ENCODE measurements at places on chromosomes 1 and 21.

DNA sequence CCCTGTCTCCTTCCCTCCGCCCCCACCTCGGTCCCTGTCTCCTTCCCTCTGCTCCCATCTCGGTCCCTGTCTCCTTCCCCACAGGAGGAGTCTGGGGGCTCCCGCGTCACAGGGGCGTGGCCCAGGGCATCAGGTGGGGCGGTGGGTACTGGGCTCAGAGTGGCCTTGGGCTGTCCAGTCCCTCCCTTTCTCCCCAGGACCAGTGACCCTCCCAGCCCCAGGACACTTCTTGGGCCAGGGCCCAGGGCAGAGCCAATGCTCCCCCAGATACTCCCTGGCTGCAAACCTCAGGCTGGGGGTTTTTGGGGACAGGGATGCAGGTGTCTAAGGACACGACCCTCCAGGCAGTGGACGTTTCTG, 6.8 kb upstream of the RNF223 start:
- no peak for DNase-seq

GRCh38 chr1:200147742-200148141, 120.2 kb downstream of the NR5A2 start:
- no peak for DNase-seq

DNA sequence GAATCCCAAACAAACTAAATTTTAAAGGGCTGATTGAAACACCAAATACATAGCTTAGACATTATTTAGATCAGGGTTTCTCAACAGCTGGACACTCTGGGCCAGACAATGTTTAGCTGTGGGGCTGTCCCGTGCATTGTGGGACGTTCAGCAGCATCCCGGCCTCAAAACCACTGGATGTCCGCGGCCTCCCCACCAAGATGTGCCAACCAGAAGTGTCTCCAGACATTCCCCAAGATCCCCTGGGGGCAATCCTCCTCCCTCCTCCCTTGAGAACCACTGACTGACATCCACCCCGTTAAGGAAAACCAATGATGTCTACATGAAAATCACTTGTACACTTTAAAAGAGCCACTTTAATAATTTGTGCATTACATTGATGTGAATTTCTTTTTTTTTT, 38.4 kb downstream of the CLSTN1 start:
- no peak for DNase-seq

DNA sequence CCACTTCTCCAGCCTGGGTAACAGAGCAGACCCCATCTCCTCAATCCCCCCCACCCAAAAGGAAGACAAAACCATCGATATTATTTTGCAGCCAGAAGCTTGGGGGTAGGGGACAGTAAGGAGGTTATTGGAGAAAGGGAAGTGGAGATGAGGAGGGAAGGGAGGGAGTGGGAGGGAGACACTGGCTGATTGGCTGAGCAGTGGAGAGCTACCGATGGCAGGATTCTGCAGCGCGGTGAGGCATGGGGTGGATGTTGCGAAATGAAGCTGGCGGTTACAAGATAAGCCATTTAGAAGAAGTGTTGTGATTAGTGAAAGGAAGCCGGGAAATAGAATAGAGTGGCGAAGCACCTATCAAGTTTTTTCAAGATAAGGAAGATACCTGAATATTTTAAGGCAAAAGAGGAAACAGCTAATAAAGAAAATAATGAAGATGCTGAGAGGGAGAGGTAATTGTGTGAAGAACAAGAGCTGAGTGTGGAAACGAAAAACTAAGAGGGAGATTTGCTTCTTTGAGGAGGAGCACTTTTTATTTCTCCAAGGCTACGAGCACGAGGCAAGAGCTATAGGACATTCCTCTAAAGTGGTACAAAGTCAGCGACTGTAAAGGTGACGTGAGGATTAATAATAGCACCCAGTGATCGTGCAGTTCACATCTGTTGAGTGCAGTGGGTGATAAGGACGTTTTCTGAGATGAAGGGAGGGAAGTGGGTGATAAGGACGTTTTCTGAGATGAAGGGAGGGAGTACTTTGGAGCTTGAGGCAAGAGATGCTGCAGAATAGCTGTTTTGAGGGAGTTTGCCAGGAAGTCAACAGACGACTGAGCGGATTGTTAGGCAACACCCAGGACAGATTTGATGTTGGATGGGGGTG, 103.2 kb upstream of the KIF26B start:
- DNase-seq = peak; percentile 15

DNA sequence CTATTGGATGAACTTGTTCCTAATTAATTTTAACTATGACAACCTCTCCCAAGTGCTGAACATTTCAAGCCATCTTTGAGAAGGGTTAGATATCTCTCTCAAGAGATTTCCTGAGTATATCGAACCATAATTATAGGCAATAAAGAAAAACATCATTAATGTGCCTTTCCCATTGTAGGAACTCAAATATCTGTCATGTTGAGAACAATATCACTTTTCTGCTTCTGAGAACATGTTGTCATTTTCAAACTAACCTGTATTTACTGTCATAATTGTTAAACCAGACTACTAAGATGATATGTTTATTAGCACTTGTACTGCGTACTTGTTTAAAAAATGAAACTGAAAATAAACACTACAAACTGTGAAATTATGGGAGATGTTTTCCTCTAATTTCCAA, 4.3 kb downstream of the EPS15 start:
- no peak for DNase-seq

DNA sequence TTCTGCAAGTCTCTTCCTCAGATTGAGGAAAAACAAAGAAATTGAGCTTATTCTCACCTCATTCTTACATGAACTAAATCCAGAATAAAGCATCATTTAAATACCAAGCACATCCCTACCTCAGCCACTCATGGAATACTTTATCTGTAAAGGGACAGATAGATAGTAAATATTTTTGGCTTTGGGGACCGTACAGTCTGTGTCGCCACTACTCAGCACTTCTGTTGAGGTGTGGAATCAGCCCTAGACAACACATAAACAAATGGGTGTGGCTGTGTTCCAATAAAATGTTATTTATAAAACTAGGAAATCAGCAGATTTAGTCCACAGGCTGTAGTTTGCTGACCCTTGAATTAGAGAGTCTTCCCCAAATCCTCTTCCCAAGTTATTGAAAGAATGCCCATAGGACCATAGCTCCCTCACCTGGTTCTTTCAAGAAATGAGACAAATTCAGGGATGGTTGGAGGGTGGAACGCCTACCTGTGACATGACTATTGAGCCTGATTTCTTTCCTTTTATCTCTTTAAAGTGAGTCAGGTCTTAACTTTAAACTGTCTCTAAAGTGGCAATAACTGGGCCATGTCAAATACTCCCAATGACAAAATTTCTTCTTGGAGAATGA, 878.5 kb downstream of the USP25 start:
- DNase-seq = no peak

DNA sequence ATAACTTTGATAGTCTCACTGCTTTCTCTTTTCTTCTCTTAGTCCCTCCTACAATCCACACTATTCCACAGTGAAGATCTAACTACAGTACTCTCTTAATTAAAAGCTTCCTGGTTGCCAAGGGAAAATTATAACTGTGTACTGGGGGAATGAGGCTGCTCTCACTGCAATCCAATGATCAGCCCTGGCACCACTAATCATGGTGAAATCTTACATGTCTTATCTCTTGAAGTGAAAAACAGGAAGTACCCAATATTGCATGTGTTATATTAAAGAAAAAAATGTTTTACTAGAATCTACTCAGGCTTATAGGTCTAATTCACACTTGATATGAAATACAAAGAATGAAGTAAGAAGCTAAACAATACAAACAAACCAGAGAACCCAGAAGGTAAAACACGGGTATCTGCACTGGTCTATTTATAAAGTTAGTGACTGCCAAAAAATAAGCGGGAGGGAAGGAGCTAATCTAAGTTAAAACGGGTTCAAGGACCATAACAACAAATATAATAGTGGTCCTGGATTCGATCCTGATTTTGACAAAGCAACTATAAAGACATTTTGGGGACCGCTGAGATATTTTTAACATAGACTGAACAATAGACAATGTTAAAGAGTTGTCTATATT, 57.5 kb downstream of the RGS2 start:
- DNase-seq = no peak

DNA sequence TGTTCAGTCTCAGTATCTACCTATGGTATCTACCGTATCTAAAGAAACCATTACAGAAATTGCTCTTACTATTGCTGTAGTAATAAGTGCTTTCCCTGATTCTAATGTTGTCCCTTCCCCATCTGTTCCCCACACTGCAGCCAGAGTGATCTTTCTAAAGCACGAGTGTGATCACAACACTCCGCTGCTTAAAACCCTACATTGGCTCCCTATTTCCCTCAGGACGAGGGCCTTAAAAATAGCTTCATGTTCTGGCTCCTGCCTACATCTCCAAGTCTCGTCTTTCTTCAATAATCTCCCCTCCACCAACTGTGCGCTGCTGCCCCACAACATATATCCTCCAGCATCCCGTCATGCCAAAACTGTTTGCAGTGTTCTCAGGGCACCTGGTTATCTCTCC, 150.6 kb downstream of the SDCCAG8 start:
- DNase-seq = no peak

DNA sequence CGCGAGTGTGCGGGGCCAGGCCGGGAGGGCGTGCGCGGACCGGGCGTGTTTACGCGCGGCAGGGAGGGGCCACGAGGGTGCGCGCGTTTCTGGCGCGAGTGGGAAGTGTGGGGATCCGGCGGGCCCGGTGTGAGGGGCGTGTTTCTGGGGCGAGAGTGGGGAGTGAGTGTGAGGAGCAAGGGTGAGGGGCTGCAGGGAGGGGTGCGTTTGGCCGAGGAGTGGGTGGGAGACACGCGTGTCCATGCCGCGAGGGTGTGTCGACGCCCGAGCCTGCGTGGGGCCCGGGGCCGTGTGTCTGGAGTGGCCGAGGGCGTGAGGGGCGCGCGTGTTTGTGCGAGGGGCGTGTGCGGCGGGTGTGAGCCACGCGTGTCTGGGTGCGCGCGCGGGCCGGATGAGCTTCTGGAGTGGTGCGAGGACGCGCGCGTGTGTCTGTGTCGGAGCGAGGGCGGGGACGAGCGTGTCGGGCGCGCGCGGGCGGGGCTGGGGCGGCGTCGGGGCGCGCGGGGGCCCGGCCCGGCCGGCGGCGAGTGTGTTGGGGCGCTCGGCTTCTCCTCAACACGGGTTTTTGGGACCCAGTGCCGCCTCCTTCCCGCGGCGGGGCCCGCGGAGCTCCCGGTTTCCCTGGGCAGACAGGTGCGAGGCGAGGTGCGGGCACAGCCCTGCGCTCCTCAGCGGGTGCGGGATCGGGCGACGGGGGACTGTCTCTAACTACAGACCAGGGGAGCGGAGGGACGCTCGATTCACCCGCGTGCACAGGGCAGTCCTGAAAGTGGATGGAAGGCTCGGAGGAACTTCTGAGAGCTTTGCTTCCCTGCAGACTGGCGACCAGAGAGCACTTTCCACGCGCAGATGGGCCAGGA, 65.8 kb upstream of the VAMP3 start:
- DNase-seq = no peak

DNA sequence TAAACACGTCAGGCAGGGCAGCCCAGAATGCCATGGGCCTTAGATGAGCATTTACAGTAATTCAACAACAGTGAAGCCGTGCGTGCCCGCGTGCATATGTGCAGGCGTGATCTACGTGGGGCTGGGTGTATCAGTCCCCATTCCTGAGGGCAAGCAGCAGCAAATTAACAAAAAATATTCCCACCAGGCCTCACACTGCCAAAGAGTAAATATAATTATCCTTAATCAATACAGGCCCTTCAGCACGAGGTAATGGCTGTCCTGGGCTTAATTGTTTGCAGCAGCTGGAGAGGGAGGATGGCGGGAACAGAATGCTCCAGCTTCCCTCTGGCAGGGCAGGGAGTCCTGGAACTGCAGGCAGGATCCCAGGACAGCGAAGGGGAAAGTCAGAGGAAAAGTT, 91.8 kb downstream of the DDX20 start:
- DNase-seq = no peak

- no peak for DNase-seq
Measured at GRCh38 chr1:155261493-155261851, 688 bp downstream of the SCAMP3 start.

DNA sequence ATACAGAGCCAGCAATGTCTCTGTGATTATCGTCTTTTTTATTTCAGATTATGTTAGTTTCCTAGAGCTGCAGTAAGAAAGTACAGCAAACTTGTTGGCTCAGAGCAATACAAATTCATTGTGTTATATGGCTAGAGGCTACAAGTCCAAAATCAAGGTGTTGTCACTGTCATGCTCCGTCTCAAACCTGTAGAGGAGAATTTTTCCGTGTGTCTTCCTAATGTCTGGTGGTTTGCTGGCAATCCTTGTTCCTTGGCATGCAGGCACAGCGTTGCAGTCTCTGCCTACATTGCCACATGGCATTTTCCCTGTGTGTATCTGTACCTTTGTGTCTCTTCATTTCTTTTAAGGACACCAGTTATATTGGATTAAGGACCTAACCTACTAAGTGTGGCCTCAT, 244.4 kb downstream of the LRRIQ3 start:
- DNase-seq = no peak

GRCh38 chr1:226362891-226363447, 44.9 kb downstream of the PARP1 start:
- DNase-seq = no peak

- DNase-seq = no peak
Measured at GRCh38 chr21:18155508-18156193, 89.0 kb upstream of the CHODL start.
